ENCODE measurements at places on chromosomes 2 and 18. TPM values are rescaled to one million over a fixed set of nuclear protein-coding genes. Genes with fewer than 3 reads are reported as not detected.
A peak's percentile ranks its signal among the peaks of the same experiment; 100 is the strongest.

Gene CCDC148
- total RNA-seq = 3.1 TPM

Gene NTSR2
- not detected for total RNA-seq

Gene MC4R
- not detected for total RNA-seq

Gene BCL2
- total RNA-seq = 8.5 TPM

Gene POMC
- 0.29 TPM for total RNA-seq

Gene DPP10
- 73.0 TPM for total RNA-seq

GRCh38 chr18:57447154-57447621 is 12.0 kb downstream of the ONECUT2 start:
- no peak overlapping the region for H3K27ac ChIP-seq
- H3K4me1 ChIP-seq = no peaks in the 10 kb centered on the region
- DNase-seq = peak; percentile 64
- H3K36me3 ChIP-seq = no peaks in the 10 kb centered on the region
- no peak overlapping the region for H3K4me3 ChIP-seq

GRCh38 chr18:47944972-47945852 is 14.8 kb upstream of the SMAD2 start:
- no peaks in the 10 kb centered on the region for H3K36me3 ChIP-seq
- H3K4me1 ChIP-seq = no peaks in the 10 kb centered on the region
- H3K4me3 ChIP-seq = no peak overlapping the region
- no peak for DNase-seq
- no peaks in the 10 kb centered on the region for H3K27me3 ChIP-seq

- H3K4me1 ChIP-seq = peaks cover 10% of the 10 kb centered on the region
- H3K36me3 ChIP-seq = peaks cover 4% of the 10 kb centered on the region
- H3K27ac ChIP-seq = no peak overlapping the region
- H3K4me3 ChIP-seq = no peak overlapping the region
Observed at GRCh38 chr2:56204556-56204955, 20.8 kb downstream of the CCDC85A start.

- DNase-seq = peak; percentile 40
- H3K4me3 ChIP-seq = no peak overlapping the region
- no peaks in the 10 kb centered on the region for H3K36me3 ChIP-seq
- H3K4me1 ChIP-seq = peaks cover 5% of the 10 kb centered on the region
- H3K27ac ChIP-seq = no peak overlapping the region
Observed at GRCh38 chr2:72925328-72925943, 8.1 kb downstream of the EMX1 start.

- H3K27ac ChIP-seq = no peak overlapping the region
- peaks cover 18% of the 10 kb centered on the region for H3K4me1 ChIP-seq
- H3K36me3 ChIP-seq = no peaks in the 10 kb centered on the region
- H3K4me3 ChIP-seq = no peak overlapping the region
- no peaks in the 10 kb centered on the region for H3K27me3 ChIP-seq
Observed at GRCh38 chr2:64189167-64189566, 44.9 kb upstream of the PELI1 start.

DNA sequence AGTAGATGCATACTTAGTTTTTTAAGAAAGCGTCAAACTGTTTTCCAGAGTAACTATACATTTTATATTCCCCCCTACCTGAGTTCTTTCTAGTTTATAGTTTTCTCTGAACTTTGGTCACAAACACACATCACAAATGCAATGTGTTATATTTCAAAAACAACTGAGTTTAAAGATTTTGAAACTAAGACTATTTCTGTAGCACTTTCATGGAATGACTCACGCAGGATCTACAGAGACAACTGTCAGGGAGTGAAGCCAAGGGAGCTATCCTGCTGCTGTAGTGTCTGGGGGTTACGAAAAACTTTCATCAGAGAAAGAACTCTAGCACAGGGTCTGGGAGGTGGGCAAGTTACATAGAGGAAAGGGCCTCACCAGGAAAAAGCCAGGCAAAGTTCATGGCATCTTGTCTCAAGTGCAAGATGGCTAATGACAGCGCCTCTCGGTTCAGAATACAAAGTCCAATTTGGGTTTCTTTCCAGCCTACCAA is 66.8 kb downstream of the UXS1 start:
- peaks cover 6% of the 10 kb centered on the region for H3K4me1 ChIP-seq
- no peak for DNase-seq

DNA sequence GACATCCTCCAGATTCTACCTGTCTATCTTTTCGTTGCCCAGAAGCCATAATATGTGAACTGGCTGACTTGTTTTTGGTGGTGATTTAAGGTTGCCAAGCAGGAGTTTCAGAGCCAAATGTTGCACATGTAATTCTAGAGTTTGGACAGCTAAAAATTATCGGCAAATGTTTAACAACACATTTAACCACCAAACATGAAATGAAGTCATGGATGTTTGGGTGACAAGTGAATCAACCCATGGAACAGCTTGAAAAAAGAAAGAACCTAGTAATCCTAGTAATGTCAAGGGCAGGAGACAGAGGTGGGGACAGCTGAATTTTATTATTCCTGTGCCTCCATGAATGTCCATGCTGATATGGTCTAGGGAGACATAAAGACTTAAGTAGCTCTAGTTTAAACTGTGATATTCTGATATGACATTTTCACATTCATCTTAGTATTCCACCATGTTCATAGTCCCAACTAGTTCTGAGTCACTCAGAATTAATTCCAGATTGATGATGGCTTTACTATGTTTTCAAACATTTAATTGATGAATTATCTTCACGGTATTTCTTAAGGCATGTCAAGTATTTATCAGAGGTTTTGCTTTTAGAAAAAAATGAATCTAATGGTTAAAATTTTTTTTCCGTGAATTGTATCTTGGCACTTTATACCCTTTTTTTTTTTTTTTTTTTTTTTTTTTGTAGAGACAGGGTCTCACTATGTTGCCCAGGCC is 101.7 kb downstream of the SOCS6 start:
- no peak for DNase-seq
- H3K27ac ChIP-seq = no peak overlapping the region
- no peak overlapping the region for H3K4me3 ChIP-seq
- H3K4me1 ChIP-seq = no peaks in the 10 kb centered on the region

GRCh38 chr2:83826577-83826976 is 632.5 kb downstream of the SUCLG1 start:
- DNase-seq = no peak
- no peak overlapping the region for H3K4me3 ChIP-seq
- no peak overlapping the region for H3K27ac ChIP-seq
- no peaks in the 10 kb centered on the region for H3K4me1 ChIP-seq
- no peaks in the 10 kb centered on the region for H3K36me3 ChIP-seq
- H3K27me3 ChIP-seq = no peaks in the 10 kb centered on the region

DNA sequence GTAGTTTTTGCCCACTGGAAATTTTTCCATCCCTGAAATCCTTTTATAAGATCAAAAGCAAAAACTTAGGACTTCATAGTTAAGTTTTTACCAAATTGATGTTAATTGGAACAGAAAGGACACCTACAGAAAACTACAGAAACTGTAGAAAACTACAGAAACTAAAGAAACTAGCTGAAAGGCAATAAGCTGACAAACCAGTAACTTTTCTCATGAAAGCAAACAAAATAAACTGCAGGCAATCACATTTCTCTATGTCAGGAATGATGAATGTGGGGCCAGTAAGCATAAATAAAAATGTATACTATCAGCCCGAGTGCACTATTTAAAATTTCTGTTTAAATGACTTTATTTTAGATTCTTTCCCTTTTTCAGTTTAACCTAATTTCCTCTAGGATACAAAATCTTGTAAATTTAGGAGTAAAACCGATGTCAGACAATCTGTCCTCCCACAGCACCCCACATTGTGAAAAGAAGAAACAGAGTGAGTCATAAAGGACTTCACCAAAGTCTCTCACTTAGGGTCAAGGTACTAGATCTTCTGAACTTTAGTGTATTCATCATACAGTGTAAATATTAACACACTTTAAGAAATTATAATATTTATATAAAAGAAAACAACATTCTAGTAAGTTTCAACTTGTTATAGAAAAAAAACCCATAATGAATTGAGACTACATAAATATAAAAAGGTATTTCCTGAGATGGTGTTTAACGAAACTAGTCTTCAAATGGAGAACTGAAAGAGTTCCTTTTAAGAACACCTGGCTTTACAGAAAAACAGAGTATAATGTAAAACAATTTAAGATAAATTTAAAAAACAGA is 46.6 kb downstream of the USP40 start:
- peaks cover 10% of the 10 kb centered on the region for H3K4me1 ChIP-seq
- no peaks in the 10 kb centered on the region for H3K27me3 ChIP-seq
- H3K27ac ChIP-seq = peak overlapping the region; percentile 56

DNA sequence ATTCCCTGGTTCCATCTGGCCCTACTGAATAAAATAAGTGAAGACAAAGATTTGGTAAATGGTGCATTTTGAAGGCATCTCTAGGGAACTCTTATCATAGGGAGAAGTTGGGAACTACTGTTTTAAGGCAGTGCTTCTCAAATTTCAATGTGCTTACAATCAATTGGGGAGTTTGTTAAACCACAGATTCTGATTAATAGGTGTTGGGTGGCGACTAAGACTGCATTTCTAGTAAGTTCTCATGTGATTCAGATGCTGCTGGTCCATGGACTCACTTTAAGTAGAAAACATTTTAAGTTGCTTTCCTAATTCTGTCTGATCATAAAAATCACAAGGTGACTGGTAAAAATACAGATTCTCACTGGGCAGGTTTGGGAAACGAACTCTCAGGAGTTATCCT is 14.6 kb downstream of the FARSB start:
- H3K4me3 ChIP-seq = no peak overlapping the region
- no peaks in the 10 kb centered on the region for H3K27me3 ChIP-seq
- H3K27ac ChIP-seq = no peak overlapping the region
- peaks cover 36% of the 10 kb centered on the region for H3K36me3 ChIP-seq

DNA sequence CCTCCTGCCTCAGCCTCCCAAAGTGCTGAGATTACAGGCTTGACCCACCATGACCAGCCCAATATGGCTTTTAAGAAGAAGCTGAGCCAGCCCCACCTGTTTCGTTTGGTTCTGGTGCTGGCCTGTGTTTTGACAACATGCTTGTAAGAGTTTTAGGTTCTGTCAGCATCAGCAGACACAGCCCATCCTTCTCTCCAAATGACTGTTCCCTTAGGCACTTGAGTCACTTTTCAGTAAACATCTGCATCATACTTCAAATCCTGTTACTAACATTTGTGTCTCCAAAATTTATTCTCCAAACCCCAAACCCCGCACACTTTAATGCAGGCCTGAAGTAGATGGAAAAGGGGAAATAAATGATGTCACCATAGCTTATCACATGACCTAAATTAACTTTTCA is 1118.5 kb downstream of the TSN start:
- no peak for DNase-seq
- no peak overlapping the region for H3K4me3 ChIP-seq
- no peaks in the 10 kb centered on the region for H3K4me1 ChIP-seq
- no peaks in the 10 kb centered on the region for H3K27me3 ChIP-seq
- H3K36me3 ChIP-seq = no peaks in the 10 kb centered on the region
- no peak overlapping the region for H3K27ac ChIP-seq

DNA sequence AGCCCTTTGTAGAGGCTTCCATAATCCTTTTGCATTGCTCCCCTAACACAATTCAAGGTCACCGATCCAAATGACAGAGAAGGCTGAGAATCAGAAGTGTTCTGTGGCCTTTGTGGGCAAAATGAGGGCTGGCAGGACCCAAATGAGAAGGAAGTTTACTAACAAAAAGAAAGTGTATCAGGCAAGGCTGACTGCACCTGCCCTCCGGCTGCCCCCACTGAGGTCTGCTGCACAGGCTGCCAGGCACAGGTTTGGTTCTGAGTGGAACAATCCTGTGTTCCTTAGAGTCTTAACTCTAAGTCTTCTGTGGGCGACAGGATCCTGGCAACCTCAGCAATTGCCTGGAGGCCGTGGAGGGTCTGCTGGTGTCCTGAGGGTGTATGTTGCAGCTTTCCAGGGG is 568.5 kb downstream of the CMPK2 start:
- no peaks in the 10 kb centered on the region for H3K27me3 ChIP-seq
- no peaks in the 10 kb centered on the region for H3K4me1 ChIP-seq
- no peak overlapping the region for H3K27ac ChIP-seq
- no peak overlapping the region for H3K4me3 ChIP-seq

- DNase-seq = no peak
- no peak overlapping the region for H3K4me3 ChIP-seq
- H3K4me1 ChIP-seq = peaks cover 18% of the 10 kb centered on the region
- H3K27ac ChIP-seq = no peak overlapping the region
- H3K27me3 ChIP-seq = no peaks in the 10 kb centered on the region
Observed at GRCh38 chr18:44935455-44935854, 254.8 kb downstream of the SETBP1 start.

GRCh38 chr18:61975526-61976326 is 82.9 kb upstream of the RNF152 start:
- no peak for DNase-seq
- H3K4me1 ChIP-seq = peaks cover 6% of the 10 kb centered on the region
- no peaks in the 10 kb centered on the region for H3K27me3 ChIP-seq
- no peak overlapping the region for H3K4me3 ChIP-seq
- no peak overlapping the region for H3K27ac ChIP-seq
- no peaks in the 10 kb centered on the region for H3K36me3 ChIP-seq

DNA sequence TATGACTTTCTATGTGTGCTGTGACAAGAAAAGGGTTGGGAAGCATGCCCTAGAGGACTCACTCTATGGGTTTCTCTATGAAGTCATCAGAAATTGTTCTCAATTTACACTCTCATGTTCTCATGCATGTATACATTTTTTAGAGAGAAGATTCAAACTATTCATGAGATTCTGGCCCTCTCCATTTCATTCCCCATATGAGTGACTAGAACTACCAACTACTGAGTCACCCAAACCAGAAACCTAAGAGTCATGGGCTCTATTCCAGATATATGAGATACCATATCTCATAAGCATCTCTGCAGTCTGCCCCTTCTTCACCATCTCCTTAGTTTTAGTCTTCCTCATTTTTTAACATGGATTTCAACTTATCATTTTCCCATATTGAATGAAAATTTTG is 87.7 kb downstream of the EXOC6B start:
- no peak overlapping the region for H3K27ac ChIP-seq
- DNase-seq = no peak
- no peaks in the 10 kb centered on the region for H3K4me1 ChIP-seq
- H3K27me3 ChIP-seq = no peaks in the 10 kb centered on the region

GRCh38 chr18:26705757-26706156 is 157.4 kb upstream of the KCTD1 start:
- H3K4me1 ChIP-seq = peaks cover 14% of the 10 kb centered on the region
- H3K27me3 ChIP-seq = no peaks in the 10 kb centered on the region
- no peak for DNase-seq
- no peaks in the 10 kb centered on the region for H3K36me3 ChIP-seq

DNA sequence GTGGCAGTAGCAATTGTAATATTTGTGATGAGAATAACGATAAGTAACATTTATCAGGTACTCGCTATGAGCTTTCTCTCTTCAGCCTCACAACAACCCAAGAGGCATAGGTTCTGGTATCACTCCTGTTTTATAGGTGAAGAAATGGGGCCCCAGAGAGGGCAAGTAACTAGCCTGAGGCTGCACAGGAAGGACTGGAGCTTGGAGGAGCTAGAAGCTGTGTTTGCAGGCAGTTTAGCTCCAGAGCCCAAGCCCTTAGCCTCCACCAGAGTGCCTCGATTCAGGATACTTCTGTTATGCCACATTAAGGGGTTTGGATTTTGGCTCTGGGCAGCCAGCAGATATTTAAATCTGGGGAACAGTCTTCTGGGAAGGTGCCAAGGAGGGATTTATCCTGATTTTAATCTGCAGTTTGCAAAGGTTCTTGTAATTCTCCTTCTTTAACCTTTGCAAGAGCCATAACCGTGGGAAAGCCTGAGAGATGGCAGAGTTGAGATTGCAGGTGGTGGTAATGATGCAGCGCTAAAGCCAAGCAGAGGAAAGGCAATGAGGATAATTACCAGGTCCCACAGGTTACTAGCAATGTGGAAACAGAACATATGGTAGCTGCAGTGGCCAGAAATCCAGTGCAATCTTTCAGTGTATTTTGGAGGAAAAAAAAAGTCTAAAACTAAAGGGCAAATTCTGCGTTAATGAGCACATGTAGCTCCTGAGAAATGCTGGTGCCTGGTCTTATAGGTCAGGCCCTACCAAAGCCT is 9.1 kb downstream of the MOCOS start:
- H3K36me3 ChIP-seq = no peaks in the 10 kb centered on the region
- DNase-seq = no peak
- no peak overlapping the region for H3K27ac ChIP-seq
- no peaks in the 10 kb centered on the region for H3K4me1 ChIP-seq
